ENCODE measurements at places on chromosomes 13 and 19. TPM values are rescaled to one million over a fixed set of nuclear protein-coding genes. Genes with fewer than 3 reads are reported as not detected.

MBD3L2 gene
- not detected for total RNA-seq

IQCN gene
- total RNA-seq = 0.26 TPM

COL4A1 gene
- 25.9 TPM for total RNA-seq

DNA sequence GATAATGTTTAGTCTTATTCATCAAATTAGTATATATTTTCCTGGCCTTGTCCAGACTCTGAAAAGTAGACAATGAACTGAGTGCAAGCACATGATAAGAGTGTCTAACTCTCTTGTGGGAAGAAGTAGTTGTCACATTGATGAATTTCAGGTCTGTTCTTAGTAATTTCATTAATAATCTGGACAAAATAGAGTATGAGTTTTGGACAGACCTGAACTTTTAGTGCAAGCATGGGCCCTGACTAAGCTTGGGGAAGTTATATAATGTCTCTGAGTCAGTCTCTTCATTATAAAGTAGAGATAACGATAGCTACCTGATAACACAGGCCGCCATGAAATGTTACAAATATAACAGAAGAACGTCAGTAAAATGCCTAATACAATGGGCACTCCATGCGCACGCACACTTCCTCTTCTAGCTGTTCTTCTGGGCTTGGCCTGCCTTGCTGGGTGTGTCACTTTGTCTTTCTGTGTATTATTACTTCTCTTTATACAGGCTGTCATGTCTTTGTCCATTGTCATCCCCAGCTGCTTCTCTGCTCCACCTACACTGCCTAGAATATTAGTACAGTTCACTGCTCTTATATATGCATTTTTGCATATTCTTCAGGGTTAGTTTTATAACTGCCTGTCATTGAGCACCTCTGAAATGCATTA, 129.1 kb upstream of the HTR2A start:
- no peak for DNase-seq

- no peak for DNase-seq
Observed at GRCh38 chr19:17331045-17331558, 3.6 kb downstream of the ANO8 start.

GRCh38 chr19:3849092-3849491, 19.7 kb downstream of the ZFR2 start:
- DNase-seq = peak; percentile 73

RYR1 gene
- 0.28 TPM for total RNA-seq

DNA sequence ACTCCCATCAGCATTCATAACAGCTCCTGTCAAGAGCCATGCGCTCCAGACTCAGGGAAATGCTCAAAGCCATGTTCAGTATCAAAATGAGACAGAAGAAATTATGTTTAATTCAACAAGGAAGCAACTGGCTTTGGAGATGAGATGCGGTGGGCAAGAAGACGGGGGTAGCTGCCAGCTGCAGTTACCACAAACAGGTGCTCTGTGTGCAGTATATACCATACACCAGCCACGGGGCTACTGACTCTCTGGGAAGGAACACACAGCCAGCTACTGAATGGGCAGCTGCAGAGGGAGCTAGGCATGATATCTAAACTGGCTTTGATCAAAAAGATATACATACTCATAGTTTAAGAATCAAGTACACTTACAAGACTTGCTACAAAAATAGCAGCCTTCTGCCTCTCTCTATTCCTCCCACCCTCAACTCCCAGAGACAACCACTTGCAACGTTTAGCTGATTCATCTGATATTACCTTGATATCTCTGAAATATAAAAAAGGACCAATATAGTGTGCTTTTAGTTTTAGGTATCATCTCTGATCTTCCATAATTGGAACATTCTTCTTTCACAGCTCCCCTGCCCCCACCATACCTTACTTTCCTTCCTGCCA, 593.0 kb downstream of the UQCRFS1 start:
- DNase-seq = no peak

GRCh38 chr19:35879068-35879467, 10.7 kb downstream of the APLP1 start:
- DNase-seq = no peak

- DNase-seq = no peak
Observed at GRCh38 chr13:80022146-80022545, 318.8 kb downstream of the SPRY2 start.

All from MCF 10A (cell line).